ENCODE measurements at places on chromosomes 11 and 22.

DNA sequence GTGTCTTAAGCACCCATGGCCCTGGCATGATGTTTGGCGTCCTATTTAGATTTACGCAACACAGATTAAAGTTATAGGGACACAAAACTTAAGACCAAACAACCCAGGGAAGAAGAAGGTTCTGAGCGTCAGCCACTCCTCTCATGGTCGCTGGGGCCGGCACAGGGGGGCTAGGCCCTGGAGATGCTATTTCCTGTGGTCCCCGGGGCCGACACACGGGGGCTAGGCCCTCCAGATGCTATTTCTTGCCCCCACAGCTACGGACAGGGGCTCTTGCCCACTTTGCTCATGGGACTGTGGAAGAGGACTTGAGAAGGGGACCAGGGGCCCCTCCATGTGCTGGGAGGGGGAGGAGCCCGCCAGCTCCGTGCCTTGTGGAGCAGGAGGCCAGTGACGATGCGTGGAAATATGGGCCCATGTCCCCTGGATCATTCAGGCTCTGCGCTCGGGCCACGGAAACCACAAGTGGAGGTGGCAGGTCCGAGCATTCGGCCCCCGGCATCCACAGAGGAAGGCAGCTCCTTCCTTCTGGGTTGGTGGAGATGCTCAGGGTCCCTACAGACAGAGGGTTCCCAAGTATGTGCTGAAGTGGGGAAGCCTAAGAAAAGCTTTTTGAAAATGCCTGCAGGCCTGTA is 711.1 kb downstream of the BRD1 start:
- DNase-seq: no peak

GRCh38 chr11:12005476-12005875 is 3.0 kb downstream of the DKK3 start:
- peak; percentile 62 for DNase-seq

- no peak for DNase-seq
Observed at GRCh38 chr11:128707681-128708080, 13.8 kb downstream of the FLI1 start.

DNA sequence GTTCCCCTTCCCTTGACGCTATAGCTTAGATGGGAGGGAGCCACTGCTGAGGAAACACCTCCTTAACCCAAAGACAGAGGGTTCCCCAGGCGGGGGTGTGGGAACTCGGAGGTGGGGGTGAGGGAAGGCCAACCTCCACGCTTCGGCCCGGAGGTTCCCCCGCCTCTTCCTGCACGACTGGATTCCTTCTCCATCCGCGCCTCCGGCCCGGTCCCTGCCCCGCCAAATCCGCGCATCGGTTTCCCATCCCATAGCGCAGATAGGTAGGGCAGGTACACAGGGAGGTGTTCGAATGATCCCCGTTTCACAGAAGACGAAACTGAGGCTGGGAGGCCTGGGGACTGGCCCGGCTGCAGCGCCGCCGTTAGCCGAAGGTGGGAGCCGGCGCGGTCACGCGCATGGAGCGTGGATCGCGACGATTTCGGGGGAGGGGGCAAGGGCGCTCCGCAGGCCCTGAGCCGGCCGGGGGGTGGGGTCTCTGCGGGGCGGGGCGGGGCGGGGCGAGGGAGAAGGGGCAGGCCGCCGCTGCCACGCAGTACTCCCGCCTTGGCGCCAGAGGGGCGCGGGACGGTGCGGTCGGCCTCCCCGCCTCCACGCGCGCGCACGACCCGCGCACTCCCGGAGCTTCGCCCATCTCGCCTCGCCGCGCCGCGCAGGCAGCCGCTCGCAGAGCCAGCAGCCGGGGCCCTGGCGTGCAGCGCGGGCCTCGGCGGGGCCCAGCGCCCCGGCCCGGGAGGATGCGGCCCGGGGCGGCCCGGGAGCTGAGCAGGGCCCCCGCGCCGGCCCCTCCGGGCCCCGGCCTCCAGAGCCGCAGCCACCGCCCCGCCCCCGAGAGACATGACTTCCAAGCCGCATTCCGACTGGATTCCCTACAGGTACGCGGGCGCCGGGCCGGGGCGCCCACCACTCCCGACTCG is at the start of gene TUB:
TUB (plus strand) TSS at position 538 of the 917 bp plus-strand sequence; CDS start at position 838, 300 bp downstream.
- no peak for DNase-seq

DNA sequence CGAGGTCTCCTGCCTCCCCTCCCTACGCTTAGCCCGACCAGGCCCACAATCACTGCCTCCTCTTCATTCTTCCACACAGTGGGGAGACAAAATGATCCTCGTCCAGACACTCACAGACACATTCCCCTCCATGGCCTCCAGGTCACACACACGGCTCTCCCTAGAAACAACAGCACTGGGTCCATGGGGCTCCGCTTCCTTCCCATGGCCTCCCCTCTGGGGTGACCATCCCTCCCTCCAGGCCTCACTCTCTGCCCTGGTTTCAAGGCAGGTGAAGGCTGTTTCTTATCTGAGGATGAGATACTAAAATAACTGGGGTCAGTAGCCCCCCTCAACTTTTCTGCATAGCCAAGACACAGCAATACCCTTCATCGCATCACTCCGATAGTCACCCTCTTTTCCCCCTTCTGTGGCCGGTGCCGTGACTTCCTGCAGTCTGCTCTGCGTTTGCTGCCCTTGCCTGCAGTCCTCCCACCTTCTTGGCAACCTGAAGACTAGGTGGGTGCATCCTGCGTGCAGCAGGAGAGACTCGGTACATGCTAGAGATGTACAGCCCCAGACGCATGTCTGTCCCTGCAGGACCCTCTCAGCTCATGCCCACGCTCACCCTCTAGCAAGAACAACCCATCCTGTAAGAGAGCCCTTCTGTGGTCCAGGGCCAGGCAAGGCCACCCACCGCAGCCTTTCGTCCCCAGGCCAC is 55.8 kb downstream of the CD6 start:
- no peak for DNase-seq
